ENCODE measurements at places on chromosomes 4 and X. TPM values are rescaled to one million over a fixed set of nuclear protein-coding genes. Genes with fewer than 3 reads are reported as not detected.

DNA sequence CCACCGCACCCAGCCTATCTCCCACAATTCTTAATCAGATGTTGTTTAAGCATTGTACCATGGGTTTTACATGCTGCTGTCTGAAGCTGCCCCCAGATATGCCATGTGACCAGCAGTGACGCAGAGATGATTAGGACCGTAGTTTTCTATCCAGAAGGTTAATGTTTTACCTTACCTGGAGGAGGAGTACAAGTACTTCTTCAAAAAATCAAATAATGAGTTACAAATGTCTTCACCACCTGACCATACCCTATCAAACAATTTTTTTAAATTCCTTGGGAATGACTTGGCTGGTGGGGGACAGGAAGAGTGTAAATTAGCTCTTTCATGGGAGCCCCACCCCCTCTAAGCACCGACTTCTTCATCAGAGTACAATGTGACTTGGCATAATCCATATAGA, 16.2 kb upstream of the SGMS2 start:
- no peak for DNase-seq

The GRIA2 gene
- not detected for polyA plus RNA-seq

The UTP14A gene
- polyA plus RNA-seq: 15.6 TPM

The MAGEA2B gene
- polyA plus RNA-seq: not detected

Measured in fibroblast of lung (primary cell).